Activated naive CD4-positive, alpha-beta T cell treated with anti-CD3 and anti-CD28 coated beads for 36 hours (primary cell): ENCODE measurements at places on chromosomes 3 and 15. TPM values are rescaled to one million over a fixed set of nuclear protein-coding genes. Genes with fewer than 3 reads are reported as not detected.

The DISP2 gene
- total RNA-seq: not detected

DNA sequence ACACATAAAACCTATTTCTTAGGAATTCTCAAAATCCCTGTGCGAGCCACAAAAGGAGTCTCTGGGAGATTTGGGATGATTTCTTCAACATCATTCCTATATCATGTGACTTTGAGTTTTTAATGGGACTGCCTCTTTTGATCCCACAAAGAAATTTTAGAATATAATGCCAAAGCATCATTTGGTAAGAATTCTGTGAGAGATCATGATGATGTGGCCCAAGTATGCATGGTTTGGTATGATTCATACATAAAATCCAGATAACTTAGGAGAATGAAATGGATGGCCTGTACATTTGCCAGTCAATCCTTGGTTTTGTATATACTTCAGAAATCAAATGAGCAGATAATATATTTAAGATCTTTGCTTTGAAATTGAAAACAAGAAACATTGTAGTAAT is 61.3 kb downstream of the UBE2E2 start:
- H3K4me3 ChIP-seq: no peak overlapping the region
- no peaks in the 10 kb centered on the region for H3K27me3 ChIP-seq

The TRAIP gene
- total RNA-seq: 25.7 TPM

DNA sequence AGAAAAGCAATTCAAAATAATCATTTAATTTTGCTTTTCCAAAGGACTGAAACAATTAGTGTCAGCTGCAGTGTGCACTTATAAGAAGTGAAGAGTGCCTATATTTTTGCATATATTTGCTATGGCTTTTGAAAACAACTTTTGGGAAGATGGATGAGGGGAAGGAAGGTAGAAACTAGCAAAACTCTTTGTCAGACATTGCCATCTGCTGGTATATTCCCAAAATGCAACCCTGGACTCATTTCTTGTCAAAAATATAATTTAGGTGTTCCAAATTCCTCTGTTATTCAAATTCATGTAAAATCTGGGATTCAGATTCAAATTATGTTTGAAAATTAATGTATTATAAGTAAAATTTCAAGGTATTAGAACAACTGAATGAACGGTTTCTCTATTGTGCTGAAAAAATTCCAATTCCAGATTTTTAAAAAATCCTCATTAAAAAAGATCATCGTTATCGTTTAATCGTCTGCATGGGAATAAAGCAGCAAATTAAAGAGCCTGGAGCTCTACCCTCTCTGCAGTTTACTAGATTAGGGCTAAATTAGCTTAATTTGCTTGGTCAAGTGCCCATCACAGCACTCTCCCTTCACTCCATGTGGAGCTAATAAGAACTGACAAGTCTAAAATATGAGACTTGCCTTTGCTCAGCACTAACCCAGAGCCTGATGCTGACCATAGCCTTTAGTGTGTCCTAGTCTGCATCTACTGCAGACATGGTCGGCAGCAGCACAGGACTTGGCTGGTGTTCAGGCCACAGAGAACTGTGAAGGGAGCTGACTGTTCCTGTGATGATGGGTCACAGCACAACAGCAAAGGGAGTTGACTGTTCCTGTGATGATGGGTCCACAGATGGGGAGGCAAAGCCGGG is 67.9 kb upstream of the MITF start:
- H3K4me1 ChIP-seq: no peaks in the 10 kb centered on the region
- no peaks in the 10 kb centered on the region for H3K27me3 ChIP-seq
- no peaks in the 10 kb centered on the region for H3K36me3 ChIP-seq
- DNase-seq: peak; percentile 30
- H3K27ac ChIP-seq: no peak overlapping the region

DNA sequence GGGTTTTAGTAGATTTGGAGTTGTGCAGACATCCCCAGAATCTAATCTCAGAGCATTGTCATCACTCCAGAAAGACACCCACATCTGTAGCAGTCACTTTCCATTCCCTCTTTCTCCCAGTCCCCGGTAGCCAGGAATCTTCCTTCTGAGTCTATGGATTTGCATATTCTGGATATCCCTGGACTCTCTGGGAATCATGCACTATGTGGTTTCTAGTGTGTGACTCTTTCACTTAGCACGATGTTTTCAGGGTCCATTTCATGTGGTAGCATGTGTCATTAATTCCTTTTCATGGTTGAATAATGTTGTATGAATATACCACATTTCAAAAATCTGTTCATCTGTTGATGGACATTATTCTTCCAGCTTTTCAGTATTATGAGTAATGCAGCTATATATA is 29.3 kb downstream of the FBLN2 start:
- no peak for DNase-seq
- H3K36me3 ChIP-seq: no peaks in the 10 kb centered on the region
- no peak overlapping the region for H3K4me3 ChIP-seq
- H3K4me1 ChIP-seq: no peaks in the 10 kb centered on the region
- no peak overlapping the region for H3K27ac ChIP-seq

DNA sequence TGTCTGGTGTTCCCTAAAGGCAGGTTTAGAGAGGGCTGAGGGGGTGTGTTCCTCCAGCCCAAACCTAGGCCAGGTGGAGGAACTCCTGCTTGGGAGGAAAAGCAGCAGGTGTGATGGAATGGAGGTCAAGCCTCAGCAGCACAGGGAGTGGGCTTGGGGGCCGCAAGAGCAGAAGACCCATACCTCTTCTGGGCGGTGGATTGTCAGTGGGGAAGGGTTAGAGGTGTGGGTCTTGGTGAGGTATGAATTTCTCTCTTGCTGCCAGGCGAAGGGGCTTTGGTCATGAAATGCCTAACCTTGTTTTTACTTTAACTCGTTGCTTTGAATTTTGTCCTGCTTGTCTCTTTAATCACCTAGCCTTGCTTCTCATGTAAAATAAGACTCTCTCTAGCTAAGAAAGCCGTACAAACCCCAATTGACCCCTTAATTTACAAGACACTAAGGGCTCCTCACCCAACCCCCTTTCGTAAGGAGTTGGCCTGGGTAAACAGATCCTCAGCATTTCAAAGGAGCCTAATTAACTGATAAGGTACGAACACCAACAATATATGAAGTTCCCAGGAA is 38.9 kb downstream of the DHX30 start:
- H3K36me3 ChIP-seq: peaks cover 39% of the 10 kb centered on the region
- DNase-seq: no peak
- peak overlapping the region; percentile 12 for H3K27ac ChIP-seq
- H3K4me3 ChIP-seq: no peak overlapping the region
- H3K4me1 ChIP-seq: peaks cover 2% of the 10 kb centered on the region

DNA sequence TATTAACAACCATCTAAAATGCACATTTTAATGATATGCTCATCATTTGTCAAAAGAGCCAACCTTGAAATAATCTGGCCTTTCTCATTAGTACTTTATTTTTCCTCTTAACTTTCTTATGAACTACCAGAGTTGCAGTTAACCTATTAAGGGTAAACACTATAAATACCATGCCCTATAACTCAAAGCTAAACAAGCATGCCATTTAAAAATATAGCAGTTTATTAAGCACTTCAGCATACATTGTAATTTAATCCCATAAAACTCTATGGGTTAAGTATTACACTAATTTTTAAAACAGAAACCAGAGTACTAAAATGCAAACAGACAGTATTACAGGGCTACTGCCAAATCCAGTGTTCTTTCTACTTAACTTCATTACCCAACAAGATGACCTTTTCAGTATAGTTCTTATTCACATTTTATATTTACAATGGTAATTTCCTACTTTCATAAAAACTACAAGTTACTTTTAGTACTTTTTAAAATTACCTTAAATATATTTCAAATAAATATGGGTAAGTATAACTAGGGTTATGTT is 11.8 kb downstream of the NPTN start:
- no peaks in the 10 kb centered on the region for H3K27me3 ChIP-seq
- H3K36me3 ChIP-seq: no peaks in the 10 kb centered on the region
- H3K4me1 ChIP-seq: peaks cover 47% of the 10 kb centered on the region
- DNase-seq: no peak
- H3K27ac ChIP-seq: no peak overlapping the region

- DNase-seq: no peak
- H3K4me3 ChIP-seq: no peak overlapping the region
Measured at GRCh38 chr3:31624083-31624709, 91.5 kb downstream of the STT3B start.

The SEMA7A gene
- total RNA-seq: 46.9 TPM

The ROPN1 gene
- total RNA-seq: not detected

DNA sequence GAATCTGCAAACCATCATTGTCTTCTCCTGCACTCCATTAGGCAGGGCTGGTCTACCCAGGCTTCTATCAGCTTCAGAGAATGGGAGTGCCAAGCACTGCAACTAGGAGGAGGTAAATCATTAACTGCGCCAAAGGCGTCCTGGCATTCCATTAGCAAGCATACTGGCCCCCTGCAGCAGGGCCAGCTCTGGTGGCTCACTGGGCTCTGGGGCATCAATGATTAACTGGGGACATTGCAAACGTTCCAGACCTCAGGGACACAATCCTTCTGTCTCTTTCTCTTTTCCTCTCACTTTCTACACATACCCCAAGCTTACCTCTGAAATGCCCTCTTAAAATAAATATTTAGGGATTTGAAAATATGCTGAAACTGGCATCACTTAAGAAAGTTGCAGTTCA is 129.0 kb downstream of the MYLK start:
- peaks cover 3% of the 10 kb centered on the region for H3K4me1 ChIP-seq
- H3K27me3 ChIP-seq: peaks cover 2% of the 10 kb centered on the region
- no peak for DNase-seq
- H3K36me3 ChIP-seq: no peaks in the 10 kb centered on the region
- no peak overlapping the region for H3K4me3 ChIP-seq

The PPARG gene
- 0.20 TPM for total RNA-seq

DNA sequence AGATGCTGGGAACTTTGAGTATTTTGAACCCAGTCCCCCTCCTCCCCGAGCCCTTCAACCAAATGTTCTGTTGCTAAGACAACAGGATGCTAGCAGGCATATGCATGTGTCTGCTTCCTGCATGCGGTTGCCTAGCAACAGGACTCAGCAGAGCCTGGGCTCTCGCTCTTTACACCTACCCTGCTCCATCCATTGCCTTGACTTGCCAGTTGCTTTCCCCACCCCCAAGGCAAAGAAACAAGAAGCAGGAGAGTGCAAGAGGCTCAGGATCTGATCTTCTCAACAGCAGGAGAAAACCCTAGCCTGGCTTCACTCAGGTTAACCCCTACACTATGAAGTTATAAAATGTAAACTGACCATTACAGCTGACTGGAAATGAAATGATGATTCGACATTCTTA is 393.0 kb downstream of the IGSF11 start:
- peaks cover 5% of the 10 kb centered on the region for H3K27me3 ChIP-seq
- no peak overlapping the region for H3K4me3 ChIP-seq
- H3K27ac ChIP-seq: no peak overlapping the region
- no peaks in the 10 kb centered on the region for H3K4me1 ChIP-seq
- no peak for DNase-seq
- no peaks in the 10 kb centered on the region for H3K36me3 ChIP-seq

GRCh38 chr3:23219117-23219516 is 16.0 kb downstream of the UBE2E2 start:
- DNase-seq: no peak
- peaks cover 33% of the 10 kb centered on the region for H3K4me1 ChIP-seq
- H3K27ac ChIP-seq: no peak overlapping the region
- H3K4me3 ChIP-seq: no peak overlapping the region
- H3K27me3 ChIP-seq: no peaks in the 10 kb centered on the region

GRCh38 chr15:73928971-73929627 is 2.8 kb downstream of the LOXL1 start:
- no peaks in the 10 kb centered on the region for H3K27me3 ChIP-seq
- H3K27ac ChIP-seq: no peak overlapping the region

The MED12L gene
- 1.4 TPM for total RNA-seq

GRCh38 chr3:65342084-65342683 is 654.4 kb upstream of the ADAMTS9 start:
- H3K4me3 ChIP-seq: no peak overlapping the region
- H3K27ac ChIP-seq: no peak overlapping the region
- no peaks in the 10 kb centered on the region for H3K4me1 ChIP-seq
- DNase-seq: peak; percentile 49
- no peaks in the 10 kb centered on the region for H3K27me3 ChIP-seq
- no peaks in the 10 kb centered on the region for H3K36me3 ChIP-seq

DNA sequence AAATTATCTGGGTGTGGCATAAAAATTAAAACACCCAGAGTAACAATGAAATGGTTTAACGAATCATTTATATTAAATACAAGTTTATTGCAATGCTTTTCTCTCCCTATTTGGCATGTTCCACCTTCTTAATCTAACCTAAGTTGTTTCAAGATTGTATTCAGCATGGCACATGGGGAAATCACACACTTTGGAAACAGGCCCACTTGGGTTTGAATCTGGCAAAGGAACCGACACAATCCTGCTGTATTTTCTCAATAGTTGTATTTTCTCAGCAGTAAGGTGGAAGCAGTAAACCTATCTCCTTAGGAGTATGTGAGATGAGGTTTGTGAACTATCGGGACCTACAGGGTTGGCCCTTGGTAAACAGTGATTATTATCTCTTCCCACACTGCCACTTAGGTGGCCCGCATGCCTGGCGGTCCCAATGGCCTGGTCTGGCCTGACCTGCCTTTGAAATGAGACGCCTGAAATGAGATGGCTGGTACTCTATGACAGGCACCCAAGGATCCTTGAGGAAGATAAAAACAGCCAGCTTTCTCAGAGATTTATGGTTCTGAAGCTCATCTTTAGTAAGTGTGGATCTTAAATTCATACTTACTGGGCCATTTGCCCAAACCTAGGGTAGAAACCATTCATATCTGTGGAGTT is 45.3 kb upstream of the VILL start:
- H3K4me3 ChIP-seq: no peak overlapping the region
- H3K27me3 ChIP-seq: no peaks in the 10 kb centered on the region
- H3K27ac ChIP-seq: no peak overlapping the region
- DNase-seq: no peak
- H3K4me1 ChIP-seq: no peaks in the 10 kb centered on the region
- no peaks in the 10 kb centered on the region for H3K36me3 ChIP-seq

DNA sequence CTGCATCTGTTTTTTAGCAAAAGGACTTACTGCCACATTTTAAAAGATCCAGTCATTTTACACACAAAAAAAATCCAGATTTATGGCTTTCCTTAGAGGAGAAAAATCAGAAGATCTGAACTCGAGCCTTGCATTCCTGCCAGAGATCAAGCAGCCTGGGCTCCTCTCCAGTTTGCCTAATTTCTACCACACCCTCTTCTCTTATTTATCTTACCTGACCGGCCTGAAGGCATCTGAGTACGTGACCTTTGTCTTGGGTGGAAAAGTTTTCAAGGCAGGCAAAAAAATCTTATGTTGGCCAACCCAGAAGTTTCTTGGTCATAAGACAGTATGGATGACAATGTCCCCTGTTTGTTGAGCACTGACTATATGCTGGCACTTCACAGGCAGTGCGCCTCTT is 60.3 kb downstream of the CHRD start:
- no peaks in the 10 kb centered on the region for H3K36me3 ChIP-seq
- H3K4me1 ChIP-seq: no peaks in the 10 kb centered on the region
- no peaks in the 10 kb centered on the region for H3K27me3 ChIP-seq
- DNase-seq: no peak

The PPP1R14D gene
- not detected for total RNA-seq

DNA sequence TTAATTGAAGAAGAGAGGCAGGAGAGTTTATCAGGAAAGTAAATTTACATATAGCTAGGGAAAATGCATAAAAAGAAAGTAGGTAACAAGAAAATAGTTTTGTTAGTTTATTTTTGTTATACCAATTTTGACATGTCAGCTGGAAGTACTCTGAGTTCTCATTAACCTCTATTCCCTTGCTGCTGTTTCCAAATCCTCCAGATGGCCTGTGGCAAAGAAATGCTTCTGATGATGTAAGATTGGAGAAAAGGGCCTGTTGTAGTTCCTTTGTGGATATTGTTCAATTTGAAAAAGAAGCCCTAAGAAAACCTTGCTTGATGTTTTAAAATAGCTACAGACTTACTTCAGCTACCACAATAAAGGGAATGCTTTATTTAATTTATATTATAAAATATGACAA is 192.9 kb upstream of the SLITRK3 start:
- no peaks in the 10 kb centered on the region for H3K36me3 ChIP-seq
- no peak overlapping the region for H3K27ac ChIP-seq
- no peak for DNase-seq
- H3K4me3 ChIP-seq: no peak overlapping the region
- H3K27me3 ChIP-seq: no peaks in the 10 kb centered on the region

The CCDC54 gene
- not detected for total RNA-seq

The ITIH3 gene
- not detected for total RNA-seq
